ENCODE measurements at places on chromosomes 5 and 9.

- DNase-seq: no peak
Measured at GRCh38 chr9:75712700-75713099, 177.8 kb upstream of the PCSK5 start.

DNA sequence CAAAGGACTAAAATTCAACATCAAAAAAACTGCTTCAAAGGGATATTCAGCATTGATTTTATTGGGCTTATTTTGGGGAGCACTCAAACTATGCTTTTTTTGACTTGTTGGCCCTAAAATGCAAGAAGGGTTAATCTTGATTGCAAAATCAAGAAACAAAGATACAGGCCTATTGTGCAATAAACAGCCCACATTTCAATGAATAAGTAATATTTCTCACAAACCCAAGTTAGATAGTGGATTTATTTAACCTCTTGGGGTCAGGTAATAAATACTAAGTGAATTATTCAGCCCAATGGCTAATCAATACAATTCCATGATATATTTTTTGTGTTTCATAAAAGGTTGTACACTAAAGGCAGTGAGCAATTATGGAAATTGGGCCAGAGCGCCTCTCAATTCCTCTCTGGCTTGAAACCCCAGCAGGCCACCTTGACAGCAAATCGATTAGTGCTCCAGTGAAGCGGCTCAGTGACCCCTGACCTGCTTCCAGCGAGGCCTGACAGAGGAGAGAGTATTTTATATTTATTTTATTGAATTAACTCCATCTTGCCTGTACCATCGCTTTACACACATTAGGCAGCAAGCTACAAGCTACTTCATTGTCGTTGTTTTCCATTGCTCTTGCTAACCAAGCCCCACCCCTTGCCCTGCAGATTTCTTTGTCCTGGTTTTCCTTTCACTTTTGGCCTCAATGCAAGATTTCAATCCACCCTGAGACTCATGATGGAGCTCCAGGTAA lies 65.5 kb downstream of the EBF1 start:
- no peak for DNase-seq

- DNase-seq: no peak
Measured at GRCh38 chr5:158765407-158765806, 334.3 kb downstream of the EBF1 start.

DNA sequence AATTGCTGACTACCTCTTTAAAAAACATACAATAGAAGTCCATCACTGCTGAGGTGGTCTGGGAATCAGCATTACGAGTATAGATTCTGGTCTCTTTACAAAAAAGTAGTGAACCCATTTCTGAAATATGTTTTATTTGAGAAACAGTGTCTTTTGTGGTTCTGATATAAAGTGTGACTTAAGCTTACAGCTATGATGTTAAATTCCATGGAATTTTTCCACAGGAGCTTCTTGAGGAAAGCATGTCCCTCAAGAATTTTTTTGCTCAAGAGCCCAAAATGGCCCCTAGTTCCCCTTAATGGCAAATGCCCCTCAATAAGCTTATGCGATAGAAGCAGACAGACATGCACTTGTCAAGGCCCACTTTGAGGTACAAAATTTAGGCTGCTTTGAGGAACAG lies 265.7 kb downstream of the FAM170A start:
- no peak for DNase-seq

- peak; percentile 19 for DNase-seq
Measured at GRCh38 chr9:69412741-69413150, 87.7 kb downstream of the ENTREP1 start.

GRCh38 chr9:135379540-135380267 lies 99.9 kb upstream of the PPP1R26 start:
- DNase-seq: no peak

DNA sequence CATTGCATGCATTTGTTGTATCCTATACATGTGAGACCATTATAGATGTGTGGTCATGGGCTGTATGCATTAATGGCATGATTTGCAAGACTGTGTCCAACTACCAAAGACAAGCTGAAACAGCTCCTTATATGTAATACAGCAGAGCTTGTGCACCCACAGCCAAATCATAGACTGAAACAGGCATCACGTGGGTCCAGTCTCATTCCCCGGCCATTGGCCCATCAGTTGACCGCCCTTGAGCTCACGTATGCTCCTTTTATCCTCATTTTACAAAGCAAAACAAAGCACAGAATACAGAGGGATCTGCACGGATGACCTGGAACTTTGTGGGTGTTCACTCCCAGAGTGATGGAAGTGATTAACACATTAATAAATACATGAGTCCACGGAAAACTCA lies 109.1 kb downstream of the ROR2 start:
- DNase-seq: no peak

DNA sequence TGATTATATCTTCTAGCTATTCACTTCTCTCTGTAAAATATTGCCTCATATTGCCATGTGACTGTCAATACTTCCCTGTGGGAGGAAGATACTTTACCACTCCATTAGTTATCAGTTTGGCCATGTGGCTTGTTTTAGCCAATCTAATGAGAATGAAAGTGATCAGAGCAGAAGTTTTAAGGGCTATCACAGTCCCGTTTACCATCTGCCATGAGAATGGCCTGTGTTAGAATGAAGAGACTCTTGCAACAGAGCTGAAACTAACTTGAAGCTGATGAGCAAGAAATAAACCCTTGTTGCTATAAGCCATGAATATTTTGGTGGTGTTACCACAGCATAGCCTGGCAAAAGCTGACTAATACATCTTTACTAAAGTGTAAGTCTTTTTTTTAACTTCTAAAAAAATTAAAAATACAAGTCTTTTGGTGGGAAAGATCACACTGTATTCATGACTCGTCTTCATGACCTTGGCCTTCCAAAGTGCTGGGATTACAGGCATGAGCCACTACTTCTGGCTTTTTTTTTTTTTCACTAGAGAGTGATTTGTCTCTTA lies 68.0 kb upstream of the CTNNA1 start:
- DNase-seq: peak; percentile 3
